ENCODE measurements at places on chromosomes 13 and 19. TPM values are rescaled to one million over a fixed set of nuclear protein-coding genes. Genes with fewer than 3 reads are reported as not detected.

STOML3 gene
- not detected for polyA plus RNA-seq

ZNF331 gene
- polyA plus RNA-seq, result 4.5 TPM

- DNase-seq, result no peak
Measured at GRCh38 chr13:21075379-21076249, 14.2 kb upstream of the LATS2 start.

DNA sequence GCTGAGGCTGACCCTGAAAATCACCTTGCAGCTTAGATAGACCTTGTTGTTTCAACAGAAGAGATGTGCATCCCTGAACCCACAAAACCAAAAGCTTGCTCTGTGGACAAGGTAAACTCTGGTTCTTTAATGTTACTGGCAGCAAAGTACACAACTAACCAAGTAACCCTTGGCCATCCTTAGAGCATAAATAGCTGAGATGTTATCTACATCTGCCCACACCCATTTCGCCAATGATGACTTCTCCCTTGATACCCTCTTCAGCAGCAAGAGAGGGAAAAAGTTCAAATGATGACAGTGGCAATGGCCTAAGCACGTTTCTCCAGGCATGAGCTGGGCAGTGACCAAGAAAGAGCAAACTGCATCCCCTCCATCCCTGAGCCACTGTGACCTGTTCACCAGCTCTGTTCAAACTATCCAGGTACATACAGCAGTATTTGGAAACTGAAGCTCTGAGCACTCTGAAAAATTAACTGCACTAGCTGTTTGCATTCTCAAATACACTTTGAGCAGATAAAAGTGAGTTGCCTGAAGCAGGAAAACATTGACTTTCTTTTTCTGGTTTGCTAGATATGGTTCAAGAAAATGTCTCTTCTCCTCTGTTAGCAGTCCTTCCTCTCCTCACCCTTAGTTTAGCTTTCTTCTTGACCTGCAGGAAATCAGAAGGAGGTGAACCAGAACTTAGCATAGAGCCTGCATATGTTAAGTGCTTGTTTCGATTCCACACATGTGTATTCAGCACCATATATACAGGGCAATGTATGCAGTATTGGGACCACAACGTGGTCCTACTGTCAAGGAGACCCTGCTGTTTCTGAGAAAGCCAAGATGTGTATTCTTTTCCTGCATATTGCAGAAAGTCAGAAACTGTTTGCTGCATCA is 231.7 kb downstream of the FOXO1 start:
- no peak for DNase-seq

- DNase-seq, result no peak
Measured at GRCh38 chr19:36115453-36116343, at the start of gene TBCB. Gene TBCB, plus strand, starts transcription at chr19:36115468. Its CDS starts 93 bp downstream, at chr19:36115561.

Data from keratinocyte (primary cell).